ENCODE measurements at places on chromosomes 3 and 15.

- H3K4me1 ChIP-seq: no peaks in the 10 kb centered on the region
- no peak overlapping the region for H3K27ac ChIP-seq
- H3K27me3 ChIP-seq: no peaks in the 10 kb centered on the region
- no peaks in the 10 kb centered on the region for H3K36me3 ChIP-seq
- H3K4me3 ChIP-seq: no peak overlapping the region
- DNase-seq: no peak
Observed at GRCh38 chr15:95363646-95364045, 966.9 kb upstream of the NR2F2 start.

GRCh38 chr15:28979208-28979841, 93.6 kb downstream of the APBA2 start:
- H3K27me3 ChIP-seq: peaks cover 7% of the 10 kb centered on the region
- no peak for DNase-seq
- H3K4me3 ChIP-seq: no peak overlapping the region
- H3K4me1 ChIP-seq: no peaks in the 10 kb centered on the region

DNA sequence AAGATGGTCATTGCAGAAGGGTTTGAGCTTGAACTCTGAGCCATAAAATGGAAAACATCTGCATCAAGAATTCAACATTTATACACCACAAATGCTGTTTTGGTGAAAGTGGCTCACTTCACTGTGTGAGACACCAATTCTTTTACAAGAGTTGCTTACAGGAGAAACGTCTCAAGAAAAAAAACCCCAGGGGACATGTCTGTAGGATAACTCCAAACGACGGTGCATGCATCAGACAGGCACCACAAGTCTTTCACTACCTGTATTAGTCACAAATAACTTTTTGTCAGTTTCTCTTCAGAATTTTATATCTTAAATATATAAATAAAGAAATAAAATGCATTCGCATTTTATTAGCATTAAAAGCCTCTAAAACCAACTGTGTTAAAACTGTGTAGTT, 164.3 kb downstream of the EFHB start:
- H3K36me3 ChIP-seq: no peaks in the 10 kb centered on the region
- H3K4me3 ChIP-seq: no peak overlapping the region
- no peak overlapping the region for H3K27ac ChIP-seq
- H3K27me3 ChIP-seq: no peaks in the 10 kb centered on the region
- no peaks in the 10 kb centered on the region for H3K4me1 ChIP-seq

DNA sequence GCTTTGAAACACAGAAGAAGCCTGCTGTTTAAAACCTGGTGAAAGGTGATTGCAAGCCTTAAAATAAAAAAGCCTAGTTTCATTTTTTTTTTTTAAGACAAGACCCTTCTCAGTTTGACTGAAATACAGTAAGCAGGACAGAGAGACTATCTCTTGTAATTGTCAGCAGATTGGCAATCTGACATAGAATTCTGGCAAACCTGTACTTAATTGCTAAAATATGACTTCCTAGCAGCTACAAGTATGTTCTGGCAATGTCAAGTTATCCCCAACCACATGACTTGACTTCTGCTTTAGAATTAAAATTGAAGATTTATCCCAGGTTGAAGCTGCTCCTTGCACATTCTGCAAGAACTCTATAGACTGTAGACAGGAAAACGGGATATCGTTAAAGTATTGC, 232.8 kb upstream of the NR2F2 start:
- H3K36me3 ChIP-seq: no peaks in the 10 kb centered on the region
- no peaks in the 10 kb centered on the region for H3K4me1 ChIP-seq
- DNase-seq: no peak
- H3K4me3 ChIP-seq: no peak overlapping the region
- H3K27ac ChIP-seq: no peak overlapping the region
- no peaks in the 10 kb centered on the region for H3K27me3 ChIP-seq

GRCh38 chr3:100993309-100993708, at the start of gene ABI3BP:
TSS of gene ABI3BP (minus strand) at chr3:100993421. CDS start at chr3:100993384, 37 bp downstream.
- no peak for DNase-seq
- H3K4me3 ChIP-seq: no peak within 1 kb of the TSS

DNA sequence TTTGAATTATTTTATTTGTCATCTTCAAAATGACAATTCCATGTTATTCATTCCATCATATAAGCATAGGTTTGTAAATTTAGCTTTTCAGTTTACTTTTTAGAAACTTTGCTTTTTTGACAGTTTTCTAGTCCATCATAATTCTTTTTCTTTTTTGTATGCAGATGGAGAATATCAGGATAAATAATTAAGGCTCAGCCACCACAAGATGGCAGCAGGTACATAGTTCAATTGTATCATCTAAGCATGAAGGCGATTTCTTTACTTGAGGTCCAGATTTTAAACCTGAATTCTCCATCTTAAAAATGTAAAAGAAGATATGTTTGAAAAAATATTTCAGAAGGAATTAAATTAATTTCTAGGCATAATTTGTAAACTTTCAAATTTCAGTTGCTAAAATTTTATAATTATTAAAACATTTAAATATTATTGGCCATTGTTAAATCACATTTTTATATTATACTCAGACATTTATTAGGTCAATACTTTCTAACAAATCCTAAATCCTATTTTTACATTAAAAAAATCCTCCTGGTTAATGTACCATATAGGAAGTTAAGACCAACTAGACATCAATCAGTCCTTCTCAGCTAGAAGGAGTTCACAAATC, 15.1 kb downstream of the PLSCR5 start:
- no peaks in the 10 kb centered on the region for H3K36me3 ChIP-seq
- no peaks in the 10 kb centered on the region for H3K4me1 ChIP-seq
- H3K4me3 ChIP-seq: no peak overlapping the region
- DNase-seq: no peak

DNA sequence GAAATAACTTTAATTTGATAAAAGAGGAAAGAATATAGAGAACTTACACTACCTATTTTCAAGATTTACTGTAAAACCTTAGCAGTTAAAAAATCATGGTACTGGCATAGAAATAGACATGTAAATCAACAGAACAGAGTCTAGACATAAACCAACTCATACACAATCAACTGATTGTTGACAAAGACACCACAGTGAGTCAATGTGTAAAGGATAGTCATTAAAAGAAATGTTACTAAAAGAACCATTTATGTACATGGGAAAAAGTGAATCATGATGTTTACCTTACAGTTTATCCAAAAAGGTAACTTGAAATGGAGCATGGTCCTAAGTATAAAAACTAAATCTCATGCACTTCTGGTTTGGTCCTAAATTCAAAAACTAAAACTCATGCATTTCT, 847.4 kb downstream of the IGSF11 start:
- no peak overlapping the region for H3K27ac ChIP-seq
- H3K36me3 ChIP-seq: no peaks in the 10 kb centered on the region
- H3K4me3 ChIP-seq: no peak overlapping the region
- no peaks in the 10 kb centered on the region for H3K4me1 ChIP-seq

- DNase-seq: no peak
- H3K4me3 ChIP-seq: no peak overlapping the region
- no peaks in the 10 kb centered on the region for H3K36me3 ChIP-seq
- no peak overlapping the region for H3K27ac ChIP-seq
- H3K4me1 ChIP-seq: no peaks in the 10 kb centered on the region
- peaks cover 4% of the 10 kb centered on the region for H3K27me3 ChIP-seq
Observed at GRCh38 chr3:40837300-40837699, 312.5 kb downstream of the ZNF621 start.

DNA sequence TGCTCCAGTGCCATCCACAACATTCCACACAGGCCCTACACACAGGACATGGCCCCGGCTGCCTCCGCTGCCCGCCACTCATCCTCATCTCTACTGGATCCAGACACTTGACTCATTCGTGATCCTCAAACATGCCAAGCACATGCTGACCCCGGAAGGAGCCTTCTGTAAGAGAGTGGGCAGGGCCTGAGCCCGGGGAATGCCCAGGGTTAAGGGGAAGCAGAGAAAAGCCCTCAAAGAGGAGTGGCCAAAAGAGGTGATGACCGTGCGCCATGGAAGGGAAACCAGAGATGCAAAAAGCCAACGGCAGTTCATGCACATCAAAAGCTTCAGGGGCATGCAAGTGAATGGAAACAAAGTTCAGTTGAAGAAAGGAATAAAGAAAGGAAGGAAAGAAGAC, 46.1 kb downstream of the RFTN1 start:
- no peaks in the 10 kb centered on the region for H3K27me3 ChIP-seq
- DNase-seq: peak; percentile 51
- peak overlapping the region; percentile 55 for H3K27ac ChIP-seq
- H3K4me3 ChIP-seq: peak overlapping the region; percentile 52
- peaks cover 69% of the 10 kb centered on the region for H3K4me1 ChIP-seq

- H3K27me3 ChIP-seq: no peaks in the 10 kb centered on the region
- peak overlapping the region; percentile 11 for H3K4me3 ChIP-seq
- H3K4me1 ChIP-seq: peaks cover 22% of the 10 kb centered on the region
- DNase-seq: no peak
- H3K27ac ChIP-seq: no peak overlapping the region
Observed at GRCh38 chr3:119257654-119258410, 17.2 kb upstream of the B4GALT4 start.

DNA sequence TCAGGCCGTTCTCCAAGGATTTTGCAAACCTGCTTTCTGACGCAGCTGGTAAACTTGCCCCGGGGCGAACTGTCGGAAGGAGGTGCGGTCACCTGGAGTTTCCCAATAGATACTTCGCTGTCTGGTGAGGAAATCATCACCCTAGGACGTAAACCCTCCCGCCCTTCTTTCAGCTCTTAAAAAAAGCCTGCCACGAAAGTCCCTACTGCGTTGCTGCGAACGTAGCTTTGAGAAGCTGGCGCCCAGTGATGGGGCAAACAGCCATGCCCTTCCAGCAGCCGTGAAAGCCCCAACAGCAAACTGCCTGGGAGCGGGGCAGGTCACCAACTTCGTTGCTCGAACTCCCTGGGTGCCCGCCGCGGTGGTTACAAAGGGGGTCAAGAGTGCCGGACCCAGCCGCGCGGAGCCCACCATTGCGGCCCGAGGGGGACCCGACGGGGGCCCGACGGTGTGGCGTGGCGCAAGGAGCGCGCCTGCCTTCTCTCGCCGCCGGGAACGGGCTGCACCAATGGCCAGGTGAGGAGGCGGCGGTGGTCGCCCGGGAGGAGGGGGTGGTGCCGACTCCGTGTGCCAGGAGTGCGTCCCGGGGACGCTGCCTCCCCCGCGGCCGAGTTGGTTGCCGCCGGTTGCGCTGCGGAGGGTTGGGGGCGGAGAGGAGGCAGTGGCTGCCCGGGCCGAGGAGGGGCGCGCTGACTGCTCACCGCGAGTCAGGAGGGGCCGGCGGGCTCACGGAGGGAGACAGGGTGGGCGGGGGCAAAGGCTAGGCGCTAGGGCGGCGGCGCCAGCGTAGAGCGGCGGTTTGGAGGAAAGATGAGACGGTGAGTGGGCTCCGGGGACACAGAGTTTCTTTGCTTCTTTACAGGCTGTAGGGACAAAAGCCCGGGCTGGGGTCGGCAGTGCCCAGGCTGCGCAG, at the start of gene PHLDB2:
Gene PHLDB2, plus strand, starts transcription at position 205 of the 913 bp plus-strand sequence. CDS start 24,813 bp downstream, outside the sequence.
- H3K27me3 ChIP-seq: peaks cover 14% of the 10 kb centered on the region
- peak; percentile 55 for DNase-seq
- peak within 1 kb of the TSS; percentile 91 for H3K4me3 ChIP-seq
- peak within 1 kb of the TSS; percentile 87 for H3K27ac ChIP-seq

GRCh38 chr3:51703761-51704510, 2.9 kb upstream of the GRM2 start:
- H3K4me1 ChIP-seq: peaks cover 7% of the 10 kb centered on the region
- DNase-seq: no peak
- no peak overlapping the region for H3K4me3 ChIP-seq
- no peaks in the 10 kb centered on the region for H3K27me3 ChIP-seq
- peaks cover 59% of the 10 kb centered on the region for H3K36me3 ChIP-seq

- DNase-seq: no peak
- no peaks in the 10 kb centered on the region for H3K36me3 ChIP-seq
- peaks cover 22% of the 10 kb centered on the region for H3K27me3 ChIP-seq
Observed at GRCh38 chr3:86987421-86987715, 3.6 kb downstream of the VGLL3 start.

DNA sequence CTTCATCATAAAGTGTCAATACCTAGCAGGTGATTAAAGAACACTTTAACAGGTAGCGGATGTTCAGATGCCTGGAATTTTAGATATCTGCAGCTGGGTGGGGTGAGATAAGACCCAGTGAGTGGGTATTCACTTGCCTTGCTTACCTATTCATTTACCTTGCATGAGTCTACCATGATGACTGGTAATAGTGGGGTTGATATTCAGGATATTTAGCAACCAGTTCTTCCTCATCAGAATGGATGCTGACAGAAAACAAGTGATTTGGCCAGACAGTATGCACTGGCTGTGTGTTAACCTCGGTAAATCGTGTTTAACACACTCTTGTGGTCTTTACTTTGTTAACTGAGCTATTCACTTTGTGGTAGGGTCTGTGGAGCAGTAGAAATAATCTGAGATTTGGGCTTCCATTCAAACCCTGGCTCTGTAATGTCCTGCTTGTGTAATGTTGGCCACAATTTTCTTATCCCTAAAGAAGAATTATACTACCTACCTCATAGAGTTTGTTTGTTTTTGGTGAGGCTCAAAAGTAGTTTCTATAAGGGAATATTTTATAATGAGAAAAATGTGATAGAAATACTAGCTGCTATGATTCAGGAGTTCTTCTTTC, 391.9 kb upstream of the TBL1XR1 start:
- H3K27me3 ChIP-seq: no peaks in the 10 kb centered on the region
- H3K4me1 ChIP-seq: peaks cover 9% of the 10 kb centered on the region
- no peaks in the 10 kb centered on the region for H3K36me3 ChIP-seq
- no peak for DNase-seq
- H3K4me3 ChIP-seq: no peak overlapping the region

DNA sequence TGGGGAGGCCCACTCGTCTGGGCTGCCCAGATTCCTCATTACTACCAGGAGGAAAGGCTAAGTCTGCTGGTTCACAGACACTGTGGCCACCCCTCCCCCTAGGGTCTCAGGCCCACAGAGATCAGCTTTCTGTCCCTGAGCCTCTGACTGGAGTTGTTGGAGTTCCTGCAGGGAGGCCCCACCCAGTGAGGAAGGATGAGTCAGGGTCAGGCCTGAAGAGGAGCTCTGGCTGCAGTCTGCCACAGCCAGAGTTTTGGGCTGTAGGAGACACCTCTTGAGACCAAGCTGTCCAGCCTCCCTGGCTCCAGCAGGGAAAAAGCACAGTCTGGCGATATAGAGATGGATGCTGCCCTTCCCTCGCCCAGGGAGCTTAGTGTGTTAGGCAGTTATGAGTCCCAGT, 720.9 kb upstream of the SEMA6D start:
- no peaks in the 10 kb centered on the region for H3K27me3 ChIP-seq
- no peaks in the 10 kb centered on the region for H3K4me1 ChIP-seq
- no peak overlapping the region for H3K27ac ChIP-seq
- H3K4me3 ChIP-seq: no peak overlapping the region

DNA sequence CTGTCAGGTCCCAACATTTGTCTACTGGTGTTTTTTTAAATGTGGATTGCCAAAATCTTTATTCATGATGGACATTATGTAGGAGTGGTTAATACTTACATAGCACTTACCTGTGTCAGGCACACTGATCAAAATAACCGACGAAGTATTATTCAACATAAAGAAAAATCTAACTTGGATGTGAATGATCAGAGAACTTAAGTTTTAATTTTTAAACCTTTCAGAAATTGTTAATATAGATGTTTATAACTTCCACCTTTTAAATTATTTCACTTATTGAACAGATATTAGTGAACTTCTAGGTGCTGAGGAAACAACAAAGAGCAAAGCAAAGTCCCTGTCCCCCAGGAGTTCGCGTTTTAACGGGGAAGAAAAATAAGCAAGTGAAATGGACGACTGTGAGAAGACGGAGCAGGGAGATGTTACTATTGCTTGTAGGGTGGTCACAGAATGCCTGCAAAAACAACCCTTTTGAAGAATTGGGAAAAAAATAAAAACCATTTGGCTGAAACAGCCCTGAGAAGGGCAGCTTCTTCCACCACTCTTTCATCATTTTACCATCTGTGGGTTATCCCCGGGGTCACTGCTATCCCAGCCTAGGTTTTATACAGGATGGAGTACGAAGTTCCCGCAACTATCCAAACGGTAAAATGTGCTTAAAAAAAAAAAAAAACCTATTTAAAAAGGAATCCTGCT, 915 bp upstream of the APH1B start:
- no peak for DNase-seq
- H3K4me1 ChIP-seq: peaks cover 21% of the 10 kb centered on the region
- H3K27me3 ChIP-seq: no peaks in the 10 kb centered on the region
- peak overlapping the region; percentile 90 for H3K4me3 ChIP-seq
- peak overlapping the region; percentile 89 for H3K27ac ChIP-seq
